AG04450 (cell line): ENCODE measurements at places on chromosomes 4 and X. TPM values are rescaled to one million over a fixed set of nuclear protein-coding genes. Genes with fewer than 3 reads are reported as not detected.

DNA sequence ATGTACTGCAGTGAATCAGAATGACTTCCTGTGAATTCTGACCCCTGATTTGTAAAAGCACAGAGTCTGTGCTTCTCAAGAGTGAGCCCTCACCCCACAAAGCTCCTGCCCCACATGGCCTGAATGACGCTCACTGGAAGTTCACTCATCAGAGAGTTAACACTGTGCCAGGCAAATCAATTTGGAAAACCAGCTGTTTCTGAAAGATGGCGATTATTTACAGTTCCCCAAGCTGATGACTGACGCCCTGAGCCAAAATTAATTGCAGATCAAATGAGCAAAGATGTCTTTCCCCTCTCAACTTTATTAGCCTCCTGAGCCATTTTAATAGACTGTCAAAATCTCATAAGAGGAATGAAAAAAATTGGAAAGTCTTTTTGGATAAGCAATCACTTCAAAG, 118.0 kb downstream of the SLC2A9 start:
- no peak for DNase-seq

GSX2 gene
- polyA plus RNA-seq, result not detected in 2 replicates

REELD1 gene
- not detected in 2 replicates for polyA plus RNA-seq

HTR2C gene
- not detected in 2 replicates for polyA plus RNA-seq

DNA sequence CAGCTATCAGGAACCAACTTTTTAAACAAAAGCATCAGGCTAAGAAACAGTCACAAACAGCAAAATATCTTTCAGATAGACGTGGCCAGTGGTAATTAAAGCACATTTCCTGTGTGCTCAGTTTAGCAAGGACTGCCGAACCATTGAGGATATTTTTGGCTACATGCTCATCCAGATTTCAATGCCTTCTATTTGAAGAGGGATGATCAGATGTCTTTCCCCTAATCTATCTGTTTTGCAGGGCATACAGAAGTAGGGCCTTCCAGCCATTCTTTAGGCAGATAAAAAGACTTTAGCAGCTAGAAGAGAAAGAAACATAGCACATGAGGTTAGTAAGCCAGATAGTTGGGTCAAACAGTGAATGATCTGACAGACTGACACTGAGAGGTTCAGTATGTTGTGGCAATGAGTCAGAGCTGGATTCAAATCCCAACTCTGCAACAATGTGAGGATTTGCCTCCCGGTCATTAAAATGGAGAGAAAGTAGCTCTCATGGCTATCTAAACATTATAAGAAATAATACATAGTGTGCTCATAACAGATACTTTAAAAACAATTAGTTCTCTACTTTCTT, 100.0 kb upstream of the PRKG2 start:
- DNase-seq, result peak; percentile 37

TCEAL6 gene
- polyA plus RNA-seq, result not detected in 2 replicates

- DNase-seq, result no peak
Measured at GRCh38 chr4:3613967-3614730, 81.9 kb upstream of the LRPAP1 start.

GRCh38 chrX:39398963-39399261, 597.7 kb downstream of the MID1IP1 start:
- no peak for DNase-seq

GRCh38 chrX:46575991-46576392, 2.4 kb downstream of the CHST7 start:
- no peak for DNase-seq

NXF2B gene
- not detected in 2 replicates for polyA plus RNA-seq
